NCI-H1694 treated with DMSO at 0.1 percent for 48 hours (cell line): ENCODE measurements at places on chromosomes 11 and 22.
A peak's percentile ranks its signal among the peaks of the same experiment; 100 is the strongest.

DNA sequence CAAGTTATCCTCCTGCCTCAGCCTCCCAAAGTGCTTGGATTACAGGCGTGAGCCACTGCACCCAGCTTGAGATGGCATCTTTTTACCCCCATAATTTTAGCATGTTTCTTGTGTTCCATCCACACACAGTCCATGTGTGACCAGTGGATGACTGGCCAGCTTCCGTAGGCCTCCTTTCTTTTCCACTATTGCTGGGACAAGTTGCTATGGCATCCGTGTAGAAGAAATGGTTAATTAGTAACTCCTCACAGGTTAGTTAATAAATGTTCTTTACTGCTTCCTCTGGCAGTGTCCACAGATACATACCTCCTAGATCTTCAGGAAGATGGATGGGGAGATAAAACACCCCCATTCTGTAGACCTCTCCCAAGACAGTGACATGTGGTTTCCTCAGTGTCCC, 154.3 kb upstream of the RASSF10 start:
- no peak for DNase-seq

- DNase-seq = no peak
Observed at GRCh38 chr11:131408025-131408640, 37.7 kb downstream of the NTM start.

- no peak for DNase-seq
Observed at GRCh38 chr11:78949976-78950690, 375.5 kb upstream of the NARS2 start.

- no peak for DNase-seq
Observed at GRCh38 chr11:30546334-30546733, 39.8 kb downstream of the MPPED2 start.

GRCh38 chr11:128208329-128209137, 378.8 kb downstream of the ETS1 start:
- no peak for DNase-seq

DNA sequence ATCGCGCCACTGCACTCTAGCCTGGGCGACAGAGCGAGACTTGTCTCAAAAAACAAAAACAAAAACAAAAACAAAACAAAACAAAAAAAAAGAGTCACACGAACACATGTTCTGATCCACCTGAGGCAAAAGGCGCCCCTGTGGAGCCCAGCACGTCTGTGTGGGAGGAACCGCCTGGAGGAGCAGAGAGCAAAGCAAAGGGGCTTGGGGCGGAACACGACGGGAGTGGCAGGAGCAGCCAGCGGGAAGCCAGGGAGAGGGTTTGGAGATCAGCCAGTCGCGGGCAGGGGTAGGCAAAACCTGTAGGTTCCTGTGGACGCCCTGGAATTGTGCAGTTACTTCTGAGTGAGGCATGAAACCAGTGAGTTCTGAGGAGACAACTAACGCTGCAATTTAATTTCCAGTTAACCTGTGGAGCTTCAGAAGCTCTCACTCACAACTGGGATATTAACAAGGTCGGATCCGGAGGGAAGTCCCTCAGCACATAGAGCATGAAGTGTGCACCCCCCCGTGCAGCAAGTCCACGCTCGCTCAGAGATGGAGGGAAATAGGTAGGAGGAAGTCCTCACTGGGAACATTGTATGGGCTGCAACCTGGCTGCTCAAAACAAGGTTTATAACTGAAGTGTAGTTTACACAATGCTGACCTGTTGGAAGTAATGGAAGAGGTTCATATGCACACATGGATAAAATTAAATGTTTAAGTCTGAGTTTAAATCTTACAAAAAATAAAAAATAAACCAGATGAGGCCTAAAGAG, 13.2 kb upstream of the USP18 start:
- DNase-seq = no peak

- peak; percentile 83 for DNase-seq
Observed at GRCh38 chr11:48109046-48109666, 107.5 kb upstream of the OR4B1 start.

DNA sequence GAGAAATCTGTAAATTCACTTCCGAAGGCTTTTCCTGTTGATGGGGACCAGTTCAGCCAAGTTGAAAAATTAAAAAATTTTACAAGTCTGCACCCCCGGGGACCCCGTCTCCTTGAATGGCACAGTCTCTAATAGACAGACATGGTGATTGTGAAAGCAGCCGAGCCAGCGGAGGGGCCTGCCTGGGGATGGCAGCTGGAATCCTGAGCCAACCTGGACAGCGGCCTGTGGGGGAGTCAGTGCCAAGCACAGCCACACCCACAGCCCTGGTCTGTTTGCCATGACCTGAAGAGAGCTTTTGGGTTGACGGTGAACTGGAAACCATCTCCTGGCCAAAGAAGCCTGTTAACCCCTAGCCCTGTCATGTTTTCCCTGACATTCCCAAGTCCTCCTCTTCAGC, 64.7 kb downstream of the PARVG start:
- no peak for DNase-seq

GRCh38 chr22:46250783-46251125, 661 bp upstream of the CDPF1 start:
- no peak for DNase-seq

- no peak for DNase-seq
Observed at GRCh38 chr11:67301313-67301921, 1.9 kb upstream of the SSH3 start.

DNA sequence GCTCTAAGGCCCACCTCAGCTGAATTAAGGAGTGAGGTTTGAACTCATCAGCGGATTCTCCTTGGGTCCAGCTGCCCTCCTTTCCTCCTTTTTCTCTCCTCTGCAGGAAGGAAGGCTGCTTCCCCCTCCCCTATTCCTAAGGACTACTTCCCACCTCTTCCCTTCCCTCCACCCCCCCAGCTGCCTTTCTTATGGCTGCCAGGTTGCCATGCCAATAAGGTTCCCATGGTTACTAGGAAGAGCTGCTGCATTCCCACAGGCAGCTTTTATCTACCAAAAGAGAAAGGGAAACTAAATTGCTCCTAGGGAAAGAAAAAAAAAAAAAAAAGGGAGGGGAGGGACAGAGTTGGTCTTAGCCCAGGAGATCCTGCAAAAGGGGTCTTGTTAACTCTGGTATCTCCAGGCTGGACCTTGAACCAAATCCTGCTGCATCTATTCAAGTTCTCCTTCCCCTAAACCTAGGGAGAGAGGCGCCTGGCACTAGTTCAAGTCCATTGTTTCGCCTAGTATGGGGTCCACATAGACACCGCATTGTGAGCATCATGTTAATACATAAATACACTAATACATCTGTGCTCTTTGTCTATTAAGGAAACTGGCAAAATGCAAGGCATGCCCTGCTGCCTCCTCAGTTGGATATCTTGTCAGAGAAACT, 21.2 kb upstream of the FEZ1 start:
- no peak for DNase-seq

DNA sequence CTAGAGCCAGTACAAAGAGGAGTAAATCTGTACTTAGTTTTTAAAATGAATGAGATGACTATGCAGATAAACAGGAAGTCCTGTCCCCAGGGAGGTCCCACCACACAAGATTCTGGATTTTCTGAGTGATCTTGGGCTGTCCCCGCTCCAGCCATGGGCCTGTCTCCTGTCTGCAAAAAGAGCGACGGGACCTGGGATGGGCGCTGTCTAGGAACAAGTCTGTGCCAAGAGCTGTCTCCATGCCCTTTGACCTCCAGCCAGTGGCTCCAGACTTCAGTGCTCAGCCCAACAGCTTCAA, 6.0 kb downstream of the CSNK1E start:
- no peak for DNase-seq

GRCh38 chr11:129861702-129862522, 33.5 kb downstream of the NFRKB start:
- no peak for DNase-seq

DNA sequence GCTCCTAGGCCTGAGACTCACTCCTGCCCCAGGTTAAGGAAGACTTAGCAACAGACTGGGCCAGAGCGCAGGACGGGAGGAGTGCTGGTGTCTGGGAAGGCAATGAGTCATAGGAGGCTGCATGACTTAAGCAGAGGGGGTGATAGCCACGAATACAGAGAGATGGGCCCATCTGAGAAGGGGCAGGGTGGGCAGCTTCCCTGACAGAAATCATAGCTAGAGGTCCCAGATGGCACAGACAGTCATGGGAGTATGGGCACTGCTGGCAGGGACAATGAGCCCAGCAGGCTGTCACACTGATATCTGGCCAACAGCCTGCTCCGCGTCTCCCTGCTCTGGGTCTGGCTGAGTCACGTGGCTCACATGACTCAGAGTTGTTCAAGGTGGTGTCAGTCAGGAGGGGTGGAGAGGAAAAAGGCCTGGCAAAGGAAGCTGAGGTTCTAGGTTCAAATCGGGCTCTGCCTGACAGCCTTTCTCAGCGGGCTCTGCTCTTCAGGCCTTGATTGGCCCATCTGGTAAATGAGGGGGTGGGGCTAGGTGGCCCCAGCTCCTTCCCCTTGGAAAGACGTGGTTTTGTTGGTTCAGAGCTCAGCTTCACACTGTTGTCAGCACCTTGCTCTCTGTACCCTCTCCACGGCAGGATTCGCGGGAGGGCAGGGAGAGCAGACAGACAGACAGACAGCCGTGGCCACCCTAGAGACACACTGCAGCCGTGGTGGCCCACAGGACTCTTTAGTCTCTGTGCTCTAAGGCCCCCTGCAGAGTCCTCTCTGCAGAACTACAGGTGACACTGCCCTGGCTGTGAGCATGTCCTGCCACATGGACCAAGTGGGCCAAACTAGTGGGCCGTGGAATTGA, 47.8 kb downstream of the DBX1 start:
- DNase-seq = peak; percentile 92

GRCh38 chr11:28559492-28559891, 451.3 kb downstream of the METTL15 start:
- DNase-seq = no peak

GRCh38 chr11:10838083-10838482, 19.8 kb downstream of the ZBED5 start:
- DNase-seq = no peak

GRCh38 chr11:6124245-6124644, 16.8 kb downstream of the OR56B4 start:
- DNase-seq = no peak

GRCh38 chr11:129933891-129934290, 38.5 kb upstream of the NFRKB start:
- DNase-seq = no peak

- DNase-seq = no peak
Observed at GRCh38 chr11:111302298-111302697, 4.0 kb downstream of the POU2AF3 start.

GRCh38 chr22:27195094-27195493, 537.7 kb downstream of the MIAT start:
- peak; percentile 91 for DNase-seq

- DNase-seq = no peak
Observed at GRCh38 chr22:33325232-33326004, 267.2 kb upstream of the SYN3 start.

GRCh38 chr11:113161711-113162591, 152.4 kb upstream of the TTC12 start:
- DNase-seq = no peak

GRCh38 chr22:36911887-36912661, 1.4 kb upstream of the CSF2RB start:
- DNase-seq = no peak

DNA sequence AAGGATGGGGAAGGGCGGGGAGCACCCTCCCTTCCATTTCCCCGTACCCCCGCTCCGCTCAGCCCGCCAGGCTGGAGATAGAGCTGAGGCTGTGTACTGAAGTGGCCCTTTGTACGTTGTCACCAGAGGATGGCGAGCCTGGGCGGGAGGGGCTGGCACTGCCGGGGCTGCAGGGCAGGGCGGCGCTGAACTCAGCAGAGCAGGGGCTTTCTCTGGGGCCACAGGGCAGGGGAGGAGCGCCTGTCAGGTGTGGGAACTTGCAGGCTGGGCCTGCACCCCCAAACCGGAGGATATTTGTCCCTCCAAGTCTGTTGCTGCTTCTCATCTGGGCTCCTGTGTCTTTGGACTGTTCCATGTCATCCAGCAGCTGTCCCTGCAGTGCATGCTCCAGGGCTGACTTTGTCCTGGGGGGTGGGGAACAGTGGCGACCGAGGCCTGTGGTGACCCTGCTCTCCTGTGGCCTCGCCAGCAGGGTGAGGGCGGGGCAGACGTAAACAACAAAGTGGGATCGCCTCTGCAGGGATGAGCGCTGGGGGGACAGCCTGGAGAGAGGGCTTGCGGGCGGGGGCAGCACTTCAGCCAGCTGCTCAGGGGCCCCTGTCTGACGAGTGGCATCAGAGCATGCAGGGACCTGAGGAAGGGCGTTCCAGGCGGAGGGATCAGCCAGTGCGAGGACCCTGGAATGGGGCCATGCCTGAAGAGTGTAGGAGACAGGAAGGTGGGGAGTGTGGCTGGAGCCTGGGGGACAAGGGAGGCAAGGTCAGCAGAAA, 13.1 kb downstream of the MGAT3 start:
- DNase-seq = no peak

- no peak for DNase-seq
Observed at GRCh38 chr11:119692540-119692820, 36.5 kb downstream of the NECTIN1 start.

DNA sequence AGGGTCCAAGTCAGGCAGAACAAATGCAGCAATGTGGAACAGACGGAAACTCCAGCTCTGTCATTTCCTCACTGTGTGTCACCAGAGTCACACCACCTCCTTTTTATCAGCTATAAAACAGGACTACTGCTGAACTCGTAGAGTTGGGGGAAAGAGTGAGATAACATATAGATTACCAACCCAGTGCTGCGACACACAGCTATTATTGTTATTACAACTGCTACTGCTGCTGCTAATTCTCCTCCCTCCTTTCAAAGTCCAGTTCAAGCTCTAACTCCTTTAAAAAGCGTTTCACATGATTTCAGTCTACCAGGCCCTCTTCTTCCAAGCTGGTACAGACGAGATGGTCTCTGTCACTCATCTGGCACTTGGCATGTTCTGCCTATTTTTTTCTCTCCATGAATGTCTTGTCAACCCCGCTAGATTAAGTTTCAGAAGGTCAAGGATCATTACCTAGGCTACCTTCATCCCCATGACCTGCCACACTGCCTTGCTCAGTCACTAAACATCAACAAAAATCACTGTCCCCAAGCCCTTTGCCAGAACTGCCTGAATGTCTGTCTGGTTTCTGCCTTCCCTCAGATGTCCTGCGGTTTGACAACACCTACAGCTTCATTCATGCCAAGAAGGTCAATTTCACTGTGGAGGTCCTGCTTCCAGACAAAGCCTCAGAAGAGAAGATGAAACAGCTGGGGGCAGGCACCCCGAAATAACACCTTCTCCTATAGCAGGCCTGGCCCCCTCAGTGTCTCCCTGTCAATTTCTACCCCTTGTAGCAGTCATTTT, 3.7 kb upstream of the MTFP1 start:
- DNase-seq = no peak
